ENCODE measurements at places on chromosomes 4 and X.

DNA sequence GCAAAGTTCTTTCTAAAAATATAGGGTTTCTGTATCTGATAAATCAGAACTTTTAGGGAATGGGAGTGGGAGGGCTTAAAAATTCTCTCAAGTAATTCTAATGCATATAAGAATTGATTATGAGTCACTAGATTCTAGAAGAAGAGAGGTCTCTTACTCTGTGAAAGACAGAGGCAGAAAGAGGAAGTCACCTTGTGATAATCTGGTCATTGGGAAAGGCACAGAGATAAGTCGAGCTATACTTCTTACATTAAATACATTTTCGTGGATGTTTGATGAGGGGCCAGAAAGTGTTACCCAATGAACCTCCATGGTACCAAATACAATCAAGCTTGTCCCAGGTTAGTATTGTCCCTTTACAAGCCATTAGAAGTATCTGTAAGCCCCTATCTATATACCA is 134.4 kb downstream of the MAD2L1 start:
- DNase-seq, result no peak

- no peak for DNase-seq
Observed at GRCh38 chrX:99271641-99272040, 1138.4 kb downstream of the PCDH19 start.

DNA sequence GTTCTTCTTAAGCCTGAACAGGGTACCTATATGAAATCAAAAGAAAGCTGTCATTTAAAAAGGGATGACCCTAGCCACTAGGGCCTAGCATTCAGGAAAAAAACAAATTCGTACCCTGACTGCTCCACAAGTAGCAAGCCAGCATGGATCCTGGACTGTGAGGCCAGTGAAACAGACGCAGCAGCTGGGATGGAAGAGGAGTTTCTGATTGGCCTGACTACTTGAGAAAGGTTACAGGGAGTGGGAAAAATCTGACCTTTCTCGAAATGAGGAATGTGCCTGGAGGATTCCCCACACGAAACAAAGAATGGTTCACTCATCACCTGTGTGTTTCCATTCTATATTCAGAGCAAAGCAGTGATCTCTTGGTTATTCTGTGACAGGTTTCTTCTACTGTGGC is 87.6 kb upstream of the JADE1 start:
- DNase-seq, result no peak

GRCh38 chrX:114710571-114710970 is 126.7 kb downstream of the HTR2C start:
- DNase-seq, result no peak
